Fibroblast of the conjunctiva (primary cell): ENCODE measurements at places on chromosomes 7 and 10.

GRCh38 chr10:122190176-122190943 lies 80.7 kb upstream of the BTBD16 start:
- no peak for DNase-seq

DNA sequence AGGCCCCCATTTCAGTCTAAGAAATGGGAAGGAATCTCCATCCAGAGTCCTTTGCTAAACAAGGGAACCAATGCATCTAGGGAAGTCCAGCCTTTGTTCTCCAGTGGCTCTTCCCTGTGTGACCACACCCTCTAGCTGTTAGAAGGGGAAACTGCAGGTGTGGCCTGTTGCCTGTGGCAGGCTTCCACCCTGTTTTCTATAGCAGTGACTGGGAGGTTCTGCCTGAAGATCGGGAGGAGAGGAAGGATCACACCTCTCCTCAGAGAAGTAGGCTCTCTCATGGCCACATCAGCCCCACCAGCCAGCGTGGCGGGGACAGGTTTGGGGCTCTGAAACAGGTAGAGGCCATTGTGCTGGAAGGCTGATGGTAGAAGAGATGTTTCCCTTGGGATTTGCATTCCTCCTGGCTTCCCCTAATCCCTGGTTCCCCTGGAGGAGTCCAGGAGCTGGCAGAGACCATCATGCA lies 47.7 kb upstream of the TRIM8 start:
- DNase-seq: no peak

- DNase-seq: no peak
Measured at GRCh38 chr7:142425281-142425680, 167.4 kb upstream of the PRSS58 start.

DNA sequence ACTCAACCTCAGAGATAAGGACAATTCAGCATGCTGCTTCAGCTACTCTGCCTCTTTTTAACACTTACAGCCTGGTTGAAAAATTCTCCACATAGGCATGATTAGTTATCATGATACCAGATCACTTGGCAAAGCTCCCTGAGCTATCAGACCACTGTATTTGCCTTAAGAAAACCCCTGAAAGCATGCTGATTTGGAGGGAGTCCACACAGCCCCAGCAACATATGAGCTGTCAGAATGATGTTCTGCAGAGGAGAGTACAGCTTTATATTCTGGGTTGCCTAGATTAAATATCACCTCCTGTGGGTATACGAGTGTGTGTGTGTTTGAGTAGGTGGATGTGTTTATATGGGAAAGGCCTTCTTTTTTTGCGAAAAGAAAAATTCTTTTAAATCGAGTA lies 170.2 kb upstream of the CHRM2 start:
- no peak for DNase-seq

- DNase-seq: no peak
Measured at GRCh38 chr10:70742537-70743429, 42.4 kb downstream of the TBATA start.

DNA sequence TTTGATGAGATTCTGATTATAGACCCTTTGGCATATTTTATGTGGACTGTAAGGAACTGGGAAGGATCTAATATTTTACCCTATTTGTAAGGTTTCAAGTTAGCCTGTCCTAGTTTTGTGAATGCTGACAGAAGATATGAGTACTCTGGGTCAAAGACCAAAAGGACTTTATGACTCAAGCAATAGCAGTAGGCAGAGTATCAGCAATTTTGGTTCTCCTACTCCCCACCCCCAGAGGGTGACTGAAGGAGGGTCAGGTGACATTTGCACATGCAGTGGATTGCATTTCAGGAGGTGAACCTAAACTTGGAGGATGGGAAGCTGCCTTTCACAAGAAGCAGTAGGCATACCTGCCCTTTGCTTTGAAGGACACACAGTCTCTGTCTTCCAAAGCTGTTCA lies 84.0 kb upstream of the KLF6 start:
- DNase-seq: no peak

DNA sequence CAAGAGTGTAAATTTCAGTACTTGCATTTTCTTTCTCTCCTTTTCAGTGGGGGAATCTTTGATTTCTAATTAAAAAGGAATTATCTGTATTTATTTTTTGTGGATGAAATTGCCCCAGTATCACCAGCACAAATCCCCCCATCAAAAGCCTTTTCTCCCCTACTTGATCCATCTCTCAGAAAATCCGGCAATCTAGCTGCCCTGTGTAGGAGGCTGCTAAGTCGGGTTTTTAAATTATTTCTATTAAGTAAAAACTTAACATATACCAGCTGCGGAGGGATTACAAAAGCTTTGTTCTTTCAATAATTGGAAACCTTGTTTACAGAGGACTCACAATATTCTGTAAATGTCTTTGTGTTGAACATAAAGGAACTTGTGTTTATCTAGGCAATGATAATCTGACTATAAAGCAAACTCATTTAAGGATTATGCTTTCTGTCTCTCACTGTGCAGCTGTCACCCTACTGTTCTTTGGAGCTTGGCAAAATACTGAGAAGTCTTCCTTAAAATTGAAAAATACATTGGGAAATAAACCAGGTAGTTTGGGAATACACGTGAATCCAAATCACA lies 177.4 kb upstream of the PRR15 start:
- no peak for DNase-seq

GRCh38 chr7:140643416-140643815 lies 2.8 kb upstream of the DENND2A start:
- no peak for DNase-seq

GRCh38 chr7:144908324-144908723 lies 72.5 kb upstream of the TPK1 start:
- DNase-seq: no peak
